Hematopoietic multipotent progenitor cell treated with erythropoietin and hydrocortisone succinate and interleukin-3 and kit ligand, for 17 days (in vitro differentiated cells): ENCODE measurements at places on chromosomes 11 and 22.

DNA sequence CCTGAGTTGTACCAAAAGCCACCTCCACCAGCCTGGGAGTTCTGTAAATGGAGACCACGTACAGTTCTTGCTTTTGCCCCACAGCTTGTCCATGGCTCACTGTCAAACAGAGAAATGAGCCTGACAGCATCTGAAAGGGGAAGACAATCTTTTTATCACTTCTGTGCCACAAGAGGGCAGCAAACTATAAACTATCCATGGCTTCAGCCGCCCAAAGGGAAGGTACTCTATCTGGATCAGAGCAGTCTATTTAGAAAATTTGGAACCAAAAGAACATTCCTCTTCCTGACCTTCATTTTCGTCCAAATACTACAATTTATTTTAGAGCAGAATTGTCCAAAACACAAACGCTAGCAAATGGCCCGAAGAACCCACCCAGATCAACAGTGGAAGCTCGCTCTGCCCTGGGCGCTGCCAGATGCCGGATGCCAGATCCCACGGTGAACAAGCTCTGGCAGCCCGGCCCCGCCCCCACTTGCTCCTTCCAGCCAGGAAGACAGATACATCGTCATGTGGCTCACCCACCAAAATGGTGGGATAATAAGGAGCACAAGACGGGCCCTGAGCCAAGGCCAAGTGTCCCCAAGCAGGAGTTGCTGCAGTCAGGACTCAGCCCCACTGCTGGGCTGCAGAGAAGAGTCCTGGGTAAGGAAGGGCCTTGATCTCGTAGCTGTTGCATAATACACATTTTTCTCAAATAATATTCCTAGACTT, 23.9 kb upstream of the SCGB1A1 start:
- DNase-seq: peak; percentile 79

GRCh38 chr22:29032584-29032983, 29.0 kb downstream of the C22orf31 start:
- DNase-seq: no peak

GRCh38 chr22:27196606-27197005, 539.2 kb downstream of the MIAT start:
- DNase-seq: no peak

- DNase-seq: no peak
Measured at GRCh38 chr11:111745719-111746504, 20.3 kb downstream of the PPP2R1B start.

DNA sequence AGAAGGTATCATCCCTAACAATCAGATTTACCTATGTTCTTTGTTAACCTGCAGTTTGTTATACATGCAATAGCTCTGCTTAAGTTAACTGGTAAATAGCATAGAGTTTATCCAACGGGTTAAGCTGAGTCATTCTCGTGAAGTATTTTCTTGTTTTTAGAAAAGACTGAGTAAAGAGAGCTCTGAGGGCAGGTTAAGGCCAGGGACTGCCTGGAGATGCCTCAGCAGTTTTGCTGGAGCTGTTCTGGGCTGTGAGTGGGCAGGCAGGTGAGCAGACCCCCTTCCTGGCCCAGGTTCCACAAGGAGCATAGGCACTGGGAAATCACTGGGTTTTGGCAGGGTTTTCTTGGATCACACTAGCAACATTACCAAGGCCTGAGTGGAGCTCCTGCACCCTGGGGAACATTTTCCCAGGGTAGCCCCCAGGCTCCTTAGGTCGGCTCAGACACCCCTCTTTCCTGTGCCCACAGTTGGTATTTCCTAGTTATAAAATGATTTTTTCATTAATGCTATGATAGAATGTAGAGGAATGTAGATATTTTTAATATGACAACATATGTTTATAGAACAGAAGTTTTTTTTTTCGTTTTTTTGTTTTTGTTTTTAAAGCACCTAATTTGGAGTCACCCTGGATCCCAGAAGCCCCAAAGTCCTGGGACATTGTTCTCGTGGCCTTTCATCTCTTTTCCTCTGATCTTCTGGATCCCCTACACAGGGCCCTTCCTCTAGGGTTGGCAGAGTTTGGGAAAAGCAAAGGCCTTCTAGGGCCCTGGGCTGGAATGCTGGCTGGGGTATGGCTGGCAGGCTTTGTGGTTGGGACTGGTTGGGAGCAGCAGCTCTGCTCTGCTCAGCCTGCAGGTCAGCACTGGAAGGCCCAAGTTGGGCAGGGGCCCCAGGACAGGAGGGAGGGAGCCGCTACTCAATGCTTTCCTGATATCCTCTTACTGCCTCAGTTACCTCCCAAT, 26.7 kb downstream of the IRAG1 start:
- no peak for DNase-seq

DNA sequence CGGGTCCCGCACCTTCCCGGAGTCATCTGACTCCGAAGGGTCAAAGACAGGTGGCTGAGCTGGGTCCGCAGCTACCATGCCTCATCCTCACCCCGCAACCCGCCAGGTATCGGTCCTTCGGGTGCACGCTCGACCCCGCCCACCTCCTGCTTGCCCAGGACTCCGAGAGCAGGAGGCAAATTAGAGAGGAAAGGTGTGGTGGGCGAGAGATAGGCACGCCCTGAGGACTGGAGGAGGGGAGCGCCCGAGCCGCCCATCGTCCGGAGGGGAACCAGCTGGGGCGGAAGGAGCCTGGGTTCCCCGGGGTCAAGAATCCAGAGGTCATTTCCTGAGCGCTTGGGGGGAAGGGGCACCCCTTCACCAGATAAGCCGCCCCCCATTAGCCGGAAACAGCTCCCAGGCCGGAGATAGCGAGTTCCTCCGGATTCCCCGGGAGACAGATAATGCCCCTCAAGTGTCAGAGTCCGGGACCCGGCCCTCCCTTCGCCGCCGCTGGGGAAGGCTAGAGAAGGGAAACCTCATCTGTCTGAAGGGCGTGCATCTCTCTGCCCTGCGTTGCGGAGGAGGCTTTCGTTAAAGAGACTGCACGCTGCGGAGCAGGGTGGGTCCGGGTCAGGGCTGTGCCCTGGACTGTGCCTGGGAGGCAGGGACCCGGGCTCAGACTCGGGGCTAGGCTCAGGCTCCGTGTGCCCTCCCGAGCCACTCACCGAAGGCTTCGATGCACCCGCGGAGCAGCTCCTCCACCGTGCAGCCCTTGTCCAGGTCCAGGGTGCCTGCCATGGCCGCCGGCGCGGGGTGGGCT, 1.7 kb downstream of the RASGRP2 start:
- DNase-seq: no peak

DNA sequence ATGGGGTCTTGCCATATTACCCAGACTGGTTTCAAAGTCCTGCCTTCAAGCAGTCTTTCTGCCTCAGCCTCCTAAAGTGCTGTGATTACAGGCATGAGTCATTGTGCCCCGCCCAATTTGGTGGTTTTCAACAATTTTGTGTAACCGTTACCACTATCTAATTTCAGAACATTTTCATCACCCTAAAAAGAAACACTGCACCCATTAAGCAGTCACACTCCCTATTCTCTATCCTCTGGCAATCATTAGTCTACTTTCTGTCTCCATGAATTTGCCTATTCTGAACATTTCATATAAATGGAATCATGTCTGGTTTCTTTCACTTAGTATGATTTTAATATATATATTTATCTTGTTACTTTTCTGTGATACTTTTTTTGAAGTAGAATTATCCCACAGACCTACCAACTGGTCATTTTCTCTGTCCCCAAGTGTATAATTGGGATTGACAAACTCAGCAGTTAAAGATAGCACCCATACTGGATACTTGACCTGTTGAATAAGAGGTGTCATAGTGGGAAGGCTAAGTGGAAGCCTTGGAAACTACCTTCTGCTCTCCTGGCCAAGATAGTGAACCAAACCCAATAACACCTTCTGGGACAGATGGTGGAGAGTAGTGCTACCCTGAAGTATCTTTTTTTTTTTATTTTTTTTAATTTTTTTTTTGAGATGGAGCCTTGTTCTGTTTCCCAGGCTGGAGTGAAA, 64.8 kb downstream of the STIM1 start:
- DNase-seq: peak; percentile 60

DNA sequence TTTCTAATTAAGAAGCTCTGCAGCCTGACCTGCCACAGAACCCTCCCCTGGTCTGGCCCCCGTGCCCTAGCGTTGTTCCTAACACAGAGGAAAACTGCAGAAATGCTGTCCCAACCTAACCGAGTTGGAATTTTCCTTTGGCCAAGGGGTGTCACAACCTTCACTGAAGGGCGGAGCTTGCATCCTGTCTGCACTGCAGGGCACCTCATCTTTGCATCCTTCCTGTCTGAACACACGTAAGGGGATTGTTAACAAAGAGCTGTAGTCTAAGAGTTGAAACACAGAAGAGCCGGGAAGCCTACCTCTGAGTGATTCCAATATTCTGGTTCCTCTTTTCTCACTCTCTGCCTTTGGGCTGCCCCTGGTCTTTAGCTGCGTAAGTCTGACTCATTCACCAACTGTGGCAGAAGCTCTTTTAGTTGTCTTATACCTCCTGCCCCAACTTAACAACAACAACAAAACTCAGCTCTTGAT, 1.6 kb downstream of the DIXDC1 start:
- no peak for DNase-seq

DNA sequence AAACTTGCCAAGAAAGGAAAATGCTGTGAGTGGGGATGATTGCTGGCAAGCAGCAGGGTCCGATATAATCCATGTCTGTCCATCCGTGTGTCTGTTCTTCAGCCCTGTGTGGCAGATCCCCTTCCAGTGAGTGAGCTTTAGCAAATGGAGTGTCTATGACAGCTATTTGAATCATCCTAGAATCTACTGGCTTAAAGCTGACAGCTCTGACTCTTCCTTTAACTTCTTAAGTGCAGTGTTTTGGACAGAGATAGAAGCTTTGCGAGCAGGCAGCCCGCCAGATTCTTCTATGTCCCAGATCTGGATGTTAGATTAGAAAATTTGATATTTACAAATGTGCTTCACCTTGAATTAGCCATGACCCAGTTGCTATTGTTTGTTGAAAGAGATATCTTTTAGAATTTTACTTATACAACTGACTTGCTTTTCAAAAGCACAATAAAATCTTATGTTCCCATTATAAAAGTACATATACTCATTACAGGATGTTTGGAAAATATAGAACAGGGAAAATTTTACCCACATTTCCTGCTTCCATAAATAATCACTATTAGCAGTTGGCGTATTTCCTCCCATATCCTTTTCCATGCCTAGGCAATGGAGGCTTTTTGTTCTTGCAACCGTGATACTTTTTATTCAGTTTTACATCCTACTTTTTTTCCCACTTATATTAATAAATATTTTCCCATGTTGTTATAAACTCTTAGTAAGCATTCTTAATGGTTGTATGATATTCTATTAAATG, 124.5 kb downstream of the COMMD9 start:
- DNase-seq: no peak

- DNase-seq: no peak
Measured at GRCh38 chr11:5986885-5987284, at the start of gene OR52L1. Gene OR52L1, minus strand, starts transcription at chr11:5986985. Its CDS starts 55 bp downstream, at chr11:5986930.

GRCh38 chr11:36564376-36565030, 3.3 kb upstream of the RAG1 start:
- peak; percentile 53 for DNase-seq

- DNase-seq: no peak
Measured at GRCh38 chr11:128453444-128454336, 133.7 kb downstream of the ETS1 start.
